ENCODE measurements at places on chromosomes 16 and 17.

- DNase-seq, result peak; percentile 19
Measured at GRCh38 chr17:67125417-67125816, 81.1 kb downstream of the CACNG1 start.

GRCh38 chr17:27871407-27871806 is 21.8 kb downstream of the LYRM9 start:
- DNase-seq, result peak; percentile 30

DNA sequence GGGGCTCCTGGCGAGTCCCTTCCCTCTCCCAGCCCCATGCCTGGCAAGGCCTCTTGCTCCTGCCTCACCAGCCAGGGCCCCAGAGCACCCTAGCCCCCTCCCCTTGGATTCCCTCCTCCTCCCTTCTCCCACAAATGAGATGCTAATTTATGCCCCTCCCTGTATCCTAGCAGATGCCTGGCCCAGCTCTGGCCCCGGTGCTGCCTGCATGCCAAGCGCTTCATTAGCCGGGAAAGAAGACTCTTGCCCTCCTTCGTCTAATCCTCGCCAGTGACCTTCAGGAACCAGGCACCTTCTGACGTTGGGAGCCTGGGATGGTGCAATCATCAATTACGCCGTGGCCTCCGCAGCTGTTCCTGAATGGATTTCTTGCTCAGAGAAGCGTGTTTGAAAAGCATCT is 127.8 kb downstream of the SDK2 start:
- DNase-seq, result no peak

GRCh38 chr16:57549730-57550129 is 7.3 kb downstream of the ADGRG5 start:
- no peak for DNase-seq

- DNase-seq, result peak; percentile 33
Measured at GRCh38 chr16:19804538-19805323, 79.9 kb downstream of the GPRC5B start.

DNA sequence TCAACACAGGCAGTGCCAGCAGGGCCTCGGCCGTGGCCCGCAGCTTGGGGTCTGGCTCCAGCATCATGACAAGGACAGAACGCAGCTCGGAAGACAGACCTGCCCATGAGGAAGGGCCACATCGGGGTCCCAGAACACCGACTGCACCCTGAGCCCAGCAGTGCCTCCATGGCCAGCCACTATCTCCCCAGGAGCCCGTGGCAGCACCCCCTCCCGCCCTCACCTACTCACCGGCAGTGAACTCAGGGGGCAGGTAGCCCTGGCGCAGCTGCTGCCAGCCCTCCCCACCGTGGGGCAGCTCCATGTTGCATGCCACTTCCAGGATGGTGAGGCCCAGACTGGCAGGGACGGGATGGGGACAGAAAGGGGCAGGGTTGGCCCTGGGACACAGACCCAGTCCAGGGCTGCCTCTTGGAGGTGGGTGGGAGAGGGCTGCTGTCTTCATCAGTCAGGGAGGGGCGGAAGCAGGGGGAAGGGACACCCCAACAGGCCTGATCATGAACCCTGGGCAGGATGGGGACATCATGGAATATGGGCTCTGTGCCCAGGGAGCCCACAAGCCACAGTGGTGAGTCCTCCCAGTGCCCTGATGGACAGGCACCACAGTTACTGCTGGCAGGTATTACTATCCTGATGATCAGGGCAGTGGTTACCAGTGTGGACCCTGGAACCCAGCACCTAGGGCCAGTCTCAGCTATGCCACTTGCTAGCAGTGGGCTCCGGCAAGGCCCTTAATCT is 5.3 kb downstream of the PAQR4 start:
- DNase-seq, result no peak

- DNase-seq, result no peak
Measured at GRCh38 chr17:28346199-28346580, 10.6 kb downstream of the TNFAIP1 start.

DNA sequence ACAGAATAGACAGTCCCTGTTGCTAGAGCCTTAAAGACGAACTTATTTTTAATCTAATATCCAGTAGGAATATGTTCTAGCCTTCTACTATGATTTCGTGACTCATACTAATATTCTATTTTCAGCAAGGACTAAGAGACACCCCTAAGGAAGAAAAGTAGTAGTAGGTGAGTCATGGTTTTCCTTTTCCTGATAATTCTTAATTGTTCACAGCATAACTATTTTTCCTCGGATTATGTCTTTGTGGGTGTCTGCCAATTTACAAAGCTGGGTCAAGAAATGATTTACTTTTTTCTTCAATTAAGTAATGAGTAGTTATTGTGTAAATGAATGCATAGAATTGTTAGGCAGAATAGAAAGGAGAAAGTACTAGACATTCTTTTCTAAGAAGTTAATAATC is 292.2 kb downstream of the TOX3 start:
- no peak for DNase-seq

DNA sequence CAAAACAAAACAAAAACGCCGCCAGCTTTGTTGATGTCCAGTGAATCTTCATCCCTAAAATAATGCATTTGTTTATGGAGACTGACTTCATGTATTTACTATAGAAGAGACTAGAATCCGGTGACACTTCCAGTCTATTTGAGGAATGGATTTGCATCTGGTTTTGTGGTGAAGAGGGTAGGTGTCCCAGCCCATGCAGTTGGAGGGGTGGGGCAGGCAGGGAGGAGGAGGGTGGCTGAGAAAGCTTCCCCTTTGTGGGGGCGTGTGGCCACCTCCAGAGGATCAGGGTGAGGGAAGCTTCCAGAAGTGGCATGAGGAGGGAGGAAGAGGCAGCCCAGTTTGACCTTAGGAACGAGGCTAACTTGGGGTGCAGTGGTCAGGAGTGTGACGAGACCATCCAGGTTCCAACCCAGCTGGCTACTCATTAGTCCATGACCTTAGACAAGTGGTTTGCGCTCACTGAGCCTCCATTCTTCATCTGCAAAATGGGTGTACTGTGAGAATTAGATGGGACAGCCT is 69.5 kb downstream of the CMIP start:
- DNase-seq, result no peak

DNA sequence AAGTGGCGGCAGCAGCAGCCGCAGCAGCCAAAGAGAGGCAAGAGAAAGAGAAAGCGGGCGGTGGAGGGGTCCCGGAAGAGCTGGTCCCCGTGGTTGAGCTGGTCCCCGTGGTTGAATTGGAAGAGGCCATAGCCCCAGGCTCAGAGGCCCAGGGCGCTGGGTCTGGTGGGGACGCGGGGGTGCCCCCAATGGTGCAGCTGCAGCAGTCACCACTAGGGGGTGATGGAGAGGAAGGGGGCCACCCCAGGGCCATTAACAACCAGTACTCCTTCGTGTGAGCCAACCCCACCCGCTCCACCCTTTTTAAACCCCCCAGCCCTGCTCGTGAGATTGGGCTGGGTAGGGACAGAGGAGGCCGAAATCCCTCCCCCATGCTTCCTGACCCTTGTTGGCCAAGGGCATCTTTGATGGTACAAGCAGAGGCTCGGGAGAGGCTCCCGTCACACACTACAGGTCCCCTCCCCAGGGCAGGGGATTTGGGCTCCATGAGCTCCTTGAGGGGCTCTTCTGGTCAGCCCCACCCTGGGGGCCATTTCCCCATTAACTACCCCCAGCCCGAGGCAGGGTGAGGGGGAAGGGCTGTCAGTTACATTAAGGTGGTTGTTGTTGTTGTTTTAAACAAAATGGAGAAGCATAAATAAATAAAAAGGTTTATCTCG is 4.6 kb upstream of the ATP2A1 start:
- peak; percentile 37 for DNase-seq

DNA sequence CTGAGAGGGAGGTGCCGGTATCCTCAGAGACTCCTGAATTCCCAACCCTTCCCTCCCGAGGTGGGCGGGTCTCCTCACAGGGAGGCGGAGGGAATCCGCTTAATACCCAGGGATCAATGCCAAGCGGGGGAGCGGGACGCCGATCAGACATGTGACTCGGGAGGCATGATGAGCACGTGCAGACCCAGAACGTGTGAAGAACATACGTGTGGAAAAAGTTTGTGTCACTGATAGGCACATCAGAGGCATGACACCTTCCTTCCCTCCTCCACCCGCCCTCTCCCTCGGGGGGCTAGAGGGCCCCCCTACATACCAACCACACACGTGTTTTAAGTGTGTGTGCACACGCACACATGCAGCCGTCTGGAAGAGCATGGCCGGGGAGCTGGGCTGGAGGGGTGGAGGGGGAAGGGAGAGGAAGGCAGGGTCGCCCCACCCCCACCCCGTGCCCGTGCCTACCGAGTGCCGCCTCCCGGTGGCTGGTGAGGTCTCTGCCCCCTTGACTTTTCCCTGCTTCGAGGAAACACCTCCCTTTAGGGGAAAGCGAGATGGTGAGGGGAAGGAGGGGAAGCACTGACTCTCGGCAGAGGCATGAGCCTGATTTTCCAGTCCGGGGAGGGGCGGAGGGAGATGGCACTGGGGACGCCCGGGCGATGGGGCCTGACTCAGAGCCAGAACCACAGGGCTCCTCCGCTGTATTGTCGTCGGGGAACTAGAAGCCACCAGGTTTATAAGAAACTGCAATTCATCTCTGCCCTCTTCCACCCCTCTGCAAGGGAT is 12.1 kb upstream of the TBX21 start:
- DNase-seq, result no peak

DNA sequence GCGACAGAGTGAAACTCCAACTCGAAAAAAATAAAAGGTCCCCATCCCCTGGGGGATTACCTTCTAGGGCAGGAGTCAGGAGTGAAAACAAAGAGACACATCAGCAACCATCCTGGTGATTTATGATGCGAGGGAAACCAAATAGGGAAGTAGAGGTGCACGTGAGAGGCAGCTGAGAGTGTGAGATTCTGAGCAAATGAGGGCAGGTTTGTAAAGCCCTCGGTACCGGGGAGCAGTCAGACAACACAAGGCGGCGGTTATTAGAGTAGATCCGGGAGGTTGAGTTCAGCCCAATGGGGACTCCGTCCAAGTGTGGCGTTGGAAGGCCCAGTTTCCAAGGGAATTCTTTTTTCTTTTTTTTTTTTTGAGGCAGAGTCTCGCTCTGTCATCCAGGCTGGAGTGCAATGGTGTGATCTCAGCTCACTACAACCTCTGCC is 7.4 kb upstream of the ARMC7 start:
- no peak for DNase-seq

DNA sequence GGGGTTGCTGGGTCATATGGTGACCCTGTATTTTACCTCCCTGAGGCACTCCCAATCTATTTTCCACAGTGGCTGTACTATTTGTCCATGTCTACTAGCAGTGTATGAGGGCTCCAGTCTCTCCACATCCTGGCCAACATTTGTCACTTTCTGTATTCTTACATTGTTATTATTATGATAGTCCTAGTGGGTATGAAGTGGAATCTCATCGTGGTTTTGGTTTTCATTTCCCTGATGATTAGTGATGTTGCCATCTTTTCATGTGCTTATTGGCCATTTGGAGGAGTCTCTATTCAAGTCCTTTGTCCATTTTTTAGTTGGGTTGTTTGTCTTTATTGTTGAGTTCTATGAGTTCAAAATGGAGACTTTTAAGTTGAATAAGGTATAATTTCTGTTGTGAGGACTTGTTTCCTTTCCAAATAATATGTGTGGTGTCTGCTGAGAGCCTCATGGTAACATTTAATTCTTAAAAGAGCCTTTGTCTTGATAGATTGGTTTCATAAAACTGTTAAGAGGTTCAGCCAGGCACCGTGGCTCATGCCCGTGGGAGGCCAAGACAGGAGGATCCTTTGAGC is 108.2 kb downstream of the RPTOR start:
- DNase-seq, result no peak

DNA sequence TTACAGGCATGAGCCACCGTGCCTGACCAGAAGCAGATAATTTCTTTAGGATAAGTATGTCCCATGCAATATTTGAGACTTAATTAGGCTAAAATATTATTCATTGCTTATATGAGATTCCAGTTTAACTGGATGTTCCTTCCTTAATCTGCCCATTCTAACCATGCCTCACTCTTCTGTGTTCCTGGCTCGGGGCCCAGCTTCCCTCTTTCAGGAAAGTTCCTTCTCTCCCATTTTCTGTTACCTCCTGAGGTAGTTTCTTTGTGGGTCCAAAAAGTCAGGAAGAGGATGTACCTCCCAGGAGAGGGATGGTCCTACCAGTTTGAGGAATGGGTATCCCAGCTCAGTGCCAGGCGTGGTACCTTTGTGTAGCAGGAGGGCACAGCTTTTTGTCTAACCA is 23.3 kb downstream of the UNK start:
- no peak for DNase-seq

- no peak for DNase-seq
Measured at GRCh38 chr17:3007651-3008121, 55.7 kb downstream of the OR1D5 start.

- no peak for DNase-seq
Measured at GRCh38 chr16:81237282-81237681, 1.2 kb upstream of the BCO1 start.

GRCh38 chr16:29819506-29819905 is 756 bp upstream of the MVP start:
- DNase-seq, result peak; percentile 79

- DNase-seq, result no peak
Measured at GRCh38 chr17:73318836-73319235, 7.0 kb upstream of the CDC42EP4 start.

DNA sequence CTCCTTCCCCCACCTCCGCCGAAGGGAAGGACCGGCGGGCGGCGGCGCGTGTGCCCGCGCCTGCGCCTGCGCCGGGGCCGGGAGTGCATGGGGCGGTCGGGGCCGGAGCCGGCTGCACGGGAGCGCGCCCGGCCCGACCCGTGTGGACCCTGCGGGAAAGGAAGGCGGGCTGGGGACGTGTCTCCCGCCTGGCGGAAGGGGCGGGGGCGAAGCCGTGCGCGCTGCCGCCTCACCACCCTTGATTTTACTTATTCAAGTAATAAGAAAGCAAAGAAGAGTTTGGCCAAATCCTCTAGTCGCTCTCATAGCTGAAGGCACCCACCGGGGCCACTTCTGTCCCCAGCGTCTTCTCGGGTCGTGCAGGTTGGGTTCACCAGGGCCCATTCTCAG is 596 bp upstream of the PFN1 start:
- peak; percentile 96 for DNase-seq

GRCh38 chr17:77302682-77303081 is 161.9 kb downstream of the SEC14L1 start:
- no peak for DNase-seq

DNA sequence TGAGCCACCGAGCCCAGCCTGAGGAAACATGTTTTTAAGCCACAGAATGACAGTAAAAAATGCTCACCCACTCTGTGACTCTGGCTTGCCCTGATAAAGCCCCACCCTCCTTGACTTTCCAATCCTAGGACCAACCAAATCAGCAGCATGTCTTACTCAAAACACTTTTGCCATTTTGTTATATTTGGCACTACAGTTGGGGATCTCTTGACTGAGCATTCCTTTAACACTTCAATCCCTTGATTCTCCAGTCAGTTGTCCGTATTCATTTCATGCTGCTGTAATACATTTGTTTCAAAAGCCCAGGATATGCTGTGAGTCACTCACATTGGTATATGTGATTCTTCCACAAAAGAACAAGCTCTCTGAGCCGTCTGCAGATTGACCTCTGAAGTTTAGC is 8.2 kb downstream of the MYH3 start:
- DNase-seq, result no peak

DNA sequence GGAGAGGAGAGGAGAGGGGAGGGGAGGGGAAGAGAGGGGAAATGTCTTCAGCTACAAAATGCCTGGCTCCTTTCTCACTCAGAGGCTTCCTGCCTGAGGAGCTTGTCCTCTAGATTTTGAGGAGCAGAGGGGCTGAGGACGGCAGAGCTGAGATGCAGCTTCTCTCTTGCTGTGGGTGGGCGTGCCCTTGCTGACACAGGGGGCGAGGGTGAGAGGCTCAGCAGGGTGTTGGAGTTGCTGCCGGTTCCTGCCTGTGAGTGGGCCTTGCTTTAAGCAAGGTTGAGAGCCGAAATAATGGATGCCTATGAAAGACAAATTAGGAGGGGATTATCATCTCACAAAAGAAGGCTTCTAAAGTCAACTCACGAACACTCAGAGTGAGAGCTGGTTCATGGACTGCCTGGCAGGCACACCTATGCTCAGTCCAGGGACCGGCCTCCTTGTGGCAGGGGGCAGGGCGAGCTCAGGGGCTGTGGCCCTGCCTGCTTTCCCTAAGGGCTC is 215.6 kb downstream of the MSI2 start:
- DNase-seq, result no peak
